Vagina (tissue), 2 donors: ENCODE measurements at places on chromosomes 1 and 21.

DNA sequence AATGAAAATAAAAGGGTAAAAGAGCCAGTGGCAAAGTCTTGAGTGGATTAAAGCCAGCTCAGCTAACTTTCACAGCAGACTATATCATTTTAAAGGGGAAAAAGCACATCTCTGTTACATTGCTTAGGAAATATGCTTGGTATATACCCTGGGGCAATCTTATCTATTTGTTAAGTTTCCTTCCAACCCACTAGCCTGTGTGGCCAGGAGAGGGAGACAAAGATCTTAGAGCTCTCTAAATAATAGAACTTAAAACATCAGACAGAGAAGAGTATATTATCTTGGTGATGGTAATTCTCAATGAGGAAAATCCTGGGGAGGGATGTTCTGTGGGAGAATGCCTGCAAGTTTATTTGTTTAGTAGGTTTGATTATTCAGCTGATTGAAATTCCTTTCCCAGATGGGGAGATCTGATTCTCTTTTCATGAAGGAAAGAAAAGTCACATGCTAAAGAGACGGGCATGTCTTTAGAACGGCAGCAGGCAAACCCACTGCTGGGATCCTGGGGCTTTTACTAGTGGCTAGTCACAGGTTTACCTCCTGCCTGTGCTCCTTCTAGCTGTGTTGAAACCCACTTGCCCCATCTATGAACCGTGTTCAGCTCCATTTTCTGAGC, 3.6 kb downstream of the KCNE2 start:
- peak; percentile 34 for DNase-seq

- DNase-seq = no peak
These were observed 18.2 kb upstream of the LAMTOR5 start for GRCh38 chr1:110425612-110426152.

DNA sequence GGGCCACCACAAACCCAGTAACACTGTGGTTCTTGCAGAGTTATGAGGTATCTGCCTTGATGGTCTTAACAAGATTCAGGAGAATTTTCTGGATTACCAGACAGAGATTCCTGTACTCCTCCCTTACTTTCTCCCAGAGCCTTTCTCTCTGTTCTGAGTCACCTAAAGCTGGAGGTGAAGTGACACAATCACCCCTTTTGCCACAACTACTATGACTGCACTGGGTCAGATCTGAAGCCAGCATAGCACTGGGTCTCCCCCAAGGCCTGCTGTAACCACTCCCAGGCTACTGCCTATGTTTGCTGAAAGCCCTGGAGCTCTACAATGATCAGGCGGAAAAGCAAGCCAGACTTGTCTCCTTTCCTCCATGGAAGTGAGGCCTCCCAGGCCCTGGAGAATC, 156.7 kb upstream of the NEGR1 start:
- no peak for DNase-seq

DNA sequence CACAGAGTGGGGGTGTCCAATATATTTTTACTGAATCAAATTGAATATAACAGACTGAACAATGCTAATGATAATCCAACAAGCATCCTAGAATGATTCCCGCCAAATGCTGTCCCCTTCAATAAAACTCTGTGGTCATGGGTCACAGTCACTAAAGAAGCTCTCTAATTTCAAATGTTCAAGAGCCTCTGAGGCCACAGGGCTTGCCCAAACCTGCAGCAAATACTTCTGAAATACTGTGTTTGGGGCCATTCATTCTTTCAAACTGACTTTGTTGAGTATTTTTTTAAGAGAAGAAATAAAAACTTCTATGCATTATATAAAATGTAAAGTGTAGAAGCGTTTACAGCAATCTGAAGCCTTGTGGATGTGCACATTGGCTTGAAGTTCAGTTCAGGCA, 7.6 kb upstream of the BEND5 start:
- DNase-seq = no peak

- no peak for DNase-seq
These were observed 259.1 kb downstream of the BARHL2 start for GRCh38 chr1:90457985-90458384.

DNA sequence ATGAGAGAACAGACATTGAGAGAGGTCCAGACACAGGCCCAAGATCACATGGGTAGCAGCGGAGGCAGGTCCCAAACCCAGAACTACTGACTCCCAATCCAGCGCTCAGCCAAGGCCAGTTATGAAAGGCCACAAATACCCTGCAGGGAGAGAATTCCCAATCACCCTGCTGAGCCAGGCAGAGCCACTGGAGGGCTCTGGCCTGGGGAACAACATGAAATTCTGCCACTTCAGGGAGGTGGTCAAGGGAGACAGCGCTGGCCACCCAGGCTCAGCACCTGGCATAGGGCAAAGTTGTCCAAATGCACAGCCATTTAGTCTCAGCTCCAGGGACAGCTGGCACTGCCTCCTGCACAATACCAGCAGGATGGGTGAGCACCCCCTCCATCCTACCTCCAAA, 27.5 kb downstream of the SLC9A1 start:
- no peak for DNase-seq

DNA sequence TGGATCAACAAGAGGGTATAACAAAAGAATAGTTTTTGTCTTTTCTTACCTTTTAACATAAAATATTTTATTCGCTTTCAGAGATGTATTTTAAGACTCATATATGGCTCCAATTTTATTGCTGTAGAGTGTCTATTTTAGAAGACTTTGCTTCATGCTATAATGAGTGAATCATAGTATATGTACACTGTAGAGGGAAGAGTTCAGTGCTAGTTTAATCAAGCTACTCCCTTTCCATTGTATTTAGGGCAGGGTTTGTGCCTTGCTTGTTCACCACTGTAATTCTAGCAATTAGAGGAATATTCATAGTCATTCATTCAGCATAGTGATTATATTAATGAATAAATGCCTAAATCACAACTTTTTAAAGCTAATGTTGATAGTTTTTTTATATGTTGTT, 78.8 kb downstream of the CEP350 start:
- no peak for DNase-seq

DNA sequence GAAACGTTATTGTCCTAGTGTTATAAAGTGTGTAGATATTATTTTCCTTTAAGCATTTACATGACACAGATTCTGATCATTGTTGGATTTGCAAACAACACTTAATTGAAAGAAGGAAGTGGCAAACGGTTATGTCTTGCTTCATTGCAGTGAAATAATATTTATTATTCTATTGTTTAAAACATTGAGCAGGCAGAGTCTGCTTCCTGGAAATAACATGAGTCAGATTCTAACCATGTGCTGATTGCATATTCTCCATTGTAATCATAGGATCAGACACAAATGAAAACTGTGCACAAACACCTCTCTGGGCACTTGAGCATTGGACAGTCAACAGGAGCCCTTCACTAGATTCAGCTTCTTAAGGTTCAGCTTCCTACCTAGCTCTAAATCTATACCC, 46.8 kb upstream of the USP25 start:
- DNase-seq = no peak

GRCh38 chr1:56452027-56453011, 127.0 kb downstream of the PLPP3 start:
- DNase-seq = no peak

- DNase-seq = no peak
These were observed 5.8 kb downstream of the ATP5PB start for GRCh38 chr1:111454859-111455641.

DNA sequence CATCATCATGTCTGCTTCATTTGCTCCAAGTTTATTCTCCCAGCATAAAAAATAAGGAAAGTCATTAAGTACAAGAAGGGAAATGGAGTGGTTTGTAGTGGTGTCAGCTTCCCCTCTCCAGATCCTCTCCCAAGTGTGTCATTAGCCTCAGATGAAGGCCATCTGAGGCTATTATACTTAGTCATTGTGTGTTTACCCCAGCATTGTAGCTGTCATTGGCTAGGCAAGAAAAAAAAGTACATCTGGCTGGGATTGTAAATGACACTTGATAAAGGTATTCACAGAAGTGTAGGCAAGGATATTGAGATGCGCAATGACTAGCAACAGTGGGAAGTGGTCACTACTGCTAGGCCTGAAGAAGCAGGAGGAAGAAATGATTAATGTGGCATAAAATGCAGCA, 316.9 kb upstream of the SGIP1 start:
- no peak for DNase-seq

GRCh38 chr1:223011505-223011856, 131.6 kb downstream of the TLR5 start:
- no peak for DNase-seq

DNA sequence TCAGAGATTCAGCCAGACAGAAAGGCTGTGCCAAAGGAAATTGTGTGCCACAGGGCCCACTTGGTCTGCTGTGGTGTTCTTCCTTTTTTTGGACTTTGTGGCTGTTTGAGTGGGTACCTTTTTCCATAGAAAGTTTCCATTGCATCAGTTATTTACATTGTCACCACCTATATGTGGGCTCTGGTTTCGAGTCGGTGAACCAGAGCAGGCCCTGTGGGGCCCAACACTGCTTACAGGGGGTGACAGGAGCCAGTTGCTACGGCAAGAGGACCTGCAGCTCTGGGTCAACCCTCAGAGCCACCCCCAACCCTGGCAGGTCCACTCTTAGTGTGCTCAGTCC, 157.0 kb upstream of the EDN2 start:
- no peak for DNase-seq
